Ammon's horn (tissue), 1 donor: ENCODE measurements at places on chromosomes 2 and 18.

DNA sequence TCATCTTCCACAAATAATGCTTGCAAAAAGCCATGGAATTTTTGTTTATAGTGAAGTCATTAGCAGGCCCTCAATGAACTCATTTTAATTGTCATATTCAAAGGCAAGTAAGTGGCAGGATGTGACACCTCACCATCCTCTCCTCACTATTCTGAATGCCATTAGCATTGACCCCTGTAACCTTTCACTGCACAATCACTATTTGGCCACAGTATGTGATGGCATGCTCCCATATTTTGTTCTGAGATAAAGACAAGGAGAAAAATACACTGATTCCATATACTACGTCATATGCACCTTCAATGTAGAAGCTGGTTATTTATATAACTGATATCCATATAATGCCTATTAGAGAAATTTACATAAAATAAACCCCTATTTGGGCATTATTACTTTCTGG lies 1443.2 kb downstream of the SUCLG1 start:
- no peak for DNase-seq

- no peak for DNase-seq
Observed at GRCh38 chr2:58732999-58733398, 491.9 kb upstream of the FANCL start.

- no peak for DNase-seq
Observed at GRCh38 chr2:172775319-172775718, 39.7 kb downstream of the RAPGEF4 start.

DNA sequence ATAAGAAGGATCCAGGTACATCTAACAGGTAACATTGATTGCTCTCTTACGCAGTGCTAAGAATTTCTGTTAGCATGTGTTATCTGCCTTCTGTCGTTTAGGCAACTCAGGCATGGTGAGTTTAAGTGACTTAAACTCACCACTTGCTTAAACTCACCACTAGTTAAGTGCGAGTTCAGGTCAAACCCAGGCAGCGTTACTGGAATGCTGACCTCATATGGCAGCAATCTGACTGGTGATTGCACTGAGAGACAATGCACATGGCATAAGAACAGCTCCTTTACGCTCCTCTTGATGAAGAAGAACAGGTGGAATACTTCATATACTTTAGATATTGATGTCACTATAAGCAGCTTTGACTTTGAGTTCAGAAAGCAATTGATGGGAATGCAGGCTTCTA lies 954.1 kb downstream of the SOCS6 start:
- no peak for DNase-seq

DNA sequence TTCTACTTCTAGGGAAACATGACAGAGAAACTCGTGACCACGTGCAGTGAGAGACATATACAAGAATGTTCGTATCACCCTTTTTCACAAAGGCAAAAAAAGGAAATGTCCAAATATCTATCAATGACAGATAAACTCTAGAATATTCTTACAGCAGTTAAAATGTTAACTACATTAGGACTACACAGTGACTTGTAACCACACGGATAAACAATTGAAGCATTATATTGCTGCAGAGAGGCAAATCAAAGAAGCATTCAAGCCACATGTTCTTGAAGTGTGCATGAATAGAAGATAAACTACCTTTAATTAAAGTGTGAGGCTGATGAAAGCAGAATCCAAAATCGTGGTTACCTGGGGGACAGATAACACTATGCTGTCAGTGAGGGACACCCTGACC lies 935.3 kb upstream of the KLHL29 start:
- peak; percentile 25 for DNase-seq

GRCh38 chr18:9260388-9261380 lies 73.9 kb upstream of the TWSG1 start:
- DNase-seq, result no peak

GRCh38 chr18:49360582-49360981 lies 99.9 kb downstream of the DYM start:
- DNase-seq, result no peak

GRCh38 chr2:64245631-64246030 lies 101.4 kb upstream of the PELI1 start:
- DNase-seq, result no peak

DNA sequence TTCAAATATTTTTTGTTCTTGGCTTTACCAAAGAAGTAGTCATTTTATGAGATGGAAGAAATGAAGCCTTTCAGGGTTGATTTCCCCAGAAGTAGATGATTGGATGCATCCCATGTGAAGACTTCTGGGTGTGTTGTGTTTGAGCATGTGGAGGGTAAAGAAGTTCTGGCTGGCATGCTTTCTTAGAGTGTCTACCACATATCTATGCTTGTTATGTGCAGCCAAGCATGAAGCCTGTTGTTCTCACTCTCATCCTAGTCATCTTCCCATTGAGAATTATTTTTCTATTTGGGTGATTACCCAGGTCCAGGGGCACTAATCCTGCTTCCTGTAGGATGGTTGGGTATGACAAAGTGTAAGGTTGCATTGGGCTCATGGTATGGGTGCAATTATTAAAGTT lies 472.9 kb downstream of the PTPRM start:
- DNase-seq, result no peak

DNA sequence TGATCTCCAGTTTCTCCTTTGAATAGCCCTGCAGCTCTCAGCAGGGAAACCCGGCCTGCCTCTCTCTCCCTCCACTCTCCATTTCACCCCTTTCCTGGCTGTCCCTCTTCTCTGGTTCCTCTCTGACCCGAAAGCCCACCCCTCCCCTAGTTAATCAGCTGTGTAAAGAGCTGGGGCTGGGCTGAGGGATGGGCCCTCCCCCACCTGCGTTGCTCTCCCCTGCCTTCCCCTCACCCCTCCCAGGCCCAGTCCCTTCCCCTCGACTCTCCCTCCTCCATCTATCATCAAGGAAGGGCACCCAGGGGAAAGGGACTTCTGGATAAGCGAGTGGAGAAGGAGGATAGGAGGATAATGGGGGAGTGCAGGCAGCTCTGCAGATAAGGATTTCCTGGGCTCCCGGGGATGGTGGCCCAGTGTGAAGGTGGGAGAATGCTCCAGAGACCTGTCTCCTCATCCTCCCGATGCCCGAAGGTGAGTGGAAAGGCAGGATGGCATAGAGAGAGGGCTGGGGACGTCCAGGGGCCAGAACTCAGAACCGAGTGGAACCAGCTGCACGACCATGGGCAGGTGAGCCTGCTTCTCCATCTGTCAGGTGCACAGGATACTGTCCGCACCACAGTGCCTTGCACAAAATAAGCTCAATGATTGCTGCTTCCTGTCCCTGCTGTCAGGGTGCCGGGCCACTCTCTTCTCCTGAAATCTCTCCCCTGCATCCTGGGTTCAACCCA lies 12.0 kb downstream of the SLC30A3 start:
- no peak for DNase-seq

- DNase-seq, result no peak
Observed at GRCh38 chr2:36754578-36754977, 58.1 kb downstream of the VIT start.

- DNase-seq, result no peak
Observed at GRCh38 chr2:7324706-7325105, 407.5 kb downstream of the RNF144A start.

- peak; percentile 89 for DNase-seq
Observed at GRCh38 chr2:63841254-63842022, at the start of gene UGP2. UGP2 (plus strand) TSS chr2:63841896; CDS start chr2:63842186, 290 bp downstream.

DNA sequence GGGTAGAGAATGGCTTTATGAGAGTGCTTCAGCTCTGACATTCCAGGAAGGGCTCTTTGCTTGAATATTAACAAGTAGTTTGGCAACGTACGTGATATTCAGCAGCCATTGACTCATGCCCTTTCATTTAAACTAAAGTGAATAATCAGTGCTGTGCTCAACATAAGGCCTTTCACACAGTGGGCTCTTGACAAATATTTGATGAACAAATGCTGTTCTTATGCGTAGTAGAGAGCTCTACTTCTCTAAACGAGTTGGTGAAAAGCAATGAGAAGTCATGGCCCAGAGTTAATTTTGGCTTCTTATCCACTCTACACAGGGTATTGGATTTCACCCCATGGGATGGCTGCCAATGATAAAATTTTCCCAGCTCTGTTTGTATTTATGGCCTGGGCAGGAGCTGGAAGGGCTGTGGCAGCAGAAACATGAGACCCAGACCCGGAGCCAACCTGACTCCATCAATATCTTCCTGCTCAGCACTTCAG lies 338.9 kb downstream of the CCDC85A start:
- no peak for DNase-seq

- DNase-seq, result no peak
Observed at GRCh38 chr2:47033102-47033880, 117.7 kb upstream of the MCFD2 start.

- no peak for DNase-seq
Observed at GRCh38 chr18:22136395-22136794, 33.0 kb upstream of the GATA6 start.

DNA sequence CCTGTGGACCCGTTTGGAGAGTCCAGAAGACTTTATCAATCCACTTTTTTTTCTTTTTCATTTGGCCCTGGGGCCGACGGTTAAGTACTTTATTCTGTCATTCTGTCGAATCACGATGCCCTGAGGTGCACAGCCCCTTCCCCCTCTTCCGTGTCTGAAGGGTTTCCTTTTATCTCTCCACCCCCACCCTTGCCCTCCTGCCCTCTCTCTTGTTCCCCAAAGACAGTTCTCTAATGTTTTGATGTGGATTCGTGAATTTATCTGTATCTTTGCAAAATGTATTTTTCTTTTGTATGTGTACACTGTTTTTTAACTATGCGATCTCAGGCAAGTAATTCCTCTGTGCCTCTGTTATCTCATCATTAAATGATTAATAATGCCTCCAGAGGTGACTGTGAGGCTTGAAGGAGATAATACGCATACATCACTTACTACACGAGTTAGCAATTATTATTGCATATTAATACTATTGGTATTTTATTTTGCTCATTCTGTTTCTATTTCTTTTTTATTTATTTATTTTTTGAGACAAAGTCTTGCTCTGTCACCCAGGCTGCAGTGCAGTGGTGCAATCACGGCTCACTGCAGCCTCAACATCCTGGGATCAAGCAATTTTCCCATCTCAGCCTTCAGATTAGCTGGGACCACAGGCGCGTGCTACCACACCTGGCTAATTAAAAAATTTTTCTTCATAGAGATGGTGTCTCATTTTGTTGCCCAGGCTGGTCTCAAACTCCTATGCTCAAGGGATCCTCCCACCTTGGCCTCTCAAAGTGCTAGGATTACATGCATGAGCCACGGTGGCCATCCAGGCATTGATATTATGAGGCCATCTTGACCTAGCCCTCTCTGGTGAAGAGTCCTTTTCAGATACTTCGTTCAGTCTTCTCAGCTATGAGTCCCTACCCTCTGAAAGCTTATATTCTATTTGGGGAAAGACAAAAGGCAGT lies 1.4 kb upstream of the CASP8 start:
- DNase-seq, result no peak

GRCh38 chr2:109497463-109497862 lies 116.3 kb downstream of the SEPTIN10 start:
- DNase-seq, result no peak

GRCh38 chr2:127753374-127753773 lies 52.1 kb downstream of the SFT2D3 start:
- DNase-seq, result no peak

DNA sequence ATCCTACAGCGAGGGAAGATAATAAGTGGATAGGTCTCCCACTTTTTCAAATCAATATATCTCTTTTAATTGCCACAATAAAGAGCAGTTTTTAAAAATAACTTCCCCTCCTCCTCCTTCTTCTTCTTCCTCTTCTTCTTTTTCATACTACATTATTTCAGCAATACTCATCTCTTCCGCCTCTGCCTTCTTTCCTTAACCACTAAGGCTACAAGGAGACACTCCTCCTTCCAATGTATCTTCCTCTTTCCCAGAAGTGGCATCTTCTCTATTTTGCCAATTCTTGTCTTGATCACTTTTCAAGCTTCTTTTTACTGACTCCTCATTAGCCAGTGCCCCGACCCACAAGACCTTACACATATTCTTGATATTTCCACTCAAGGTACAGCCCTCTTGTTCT lies 546.6 kb upstream of the CHAC2 start:
- no peak for DNase-seq

DNA sequence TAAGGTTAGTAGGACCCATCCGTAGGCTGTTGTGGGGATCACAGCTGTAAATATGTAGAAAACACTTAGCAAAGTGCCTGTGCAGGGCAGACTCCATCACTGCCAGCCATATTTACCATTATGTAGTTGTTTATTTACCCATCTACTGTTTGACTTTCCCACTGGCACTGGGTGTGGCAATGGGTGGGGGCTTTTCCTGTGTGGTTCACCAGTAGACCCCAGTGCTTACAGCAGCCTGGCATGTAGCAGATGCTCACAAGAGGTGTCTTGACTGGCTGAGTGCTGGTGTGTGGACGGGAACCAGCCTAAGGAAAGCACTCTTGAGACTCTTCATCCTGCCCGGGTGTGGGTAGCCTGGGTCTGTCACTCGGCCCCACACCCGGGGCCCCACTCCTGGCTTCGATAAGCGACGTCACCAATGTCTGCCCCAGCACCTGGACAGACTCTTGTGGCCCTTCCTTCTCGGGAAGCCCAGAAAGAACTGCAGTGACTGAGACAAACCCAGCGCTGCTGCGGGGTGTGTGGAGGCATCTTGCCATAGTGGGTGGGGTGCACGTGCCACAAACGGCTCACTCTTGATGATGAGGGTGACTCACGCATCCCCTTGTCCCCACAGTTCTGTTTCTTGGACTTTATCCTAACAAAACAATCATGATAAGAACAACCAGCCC lies 78.3 kb downstream of the HDAC4 start:
- DNase-seq, result no peak

GRCh38 chr2:120823551-120823950 lies 87.9 kb downstream of the GLI2 start:
- DNase-seq, result no peak

DNA sequence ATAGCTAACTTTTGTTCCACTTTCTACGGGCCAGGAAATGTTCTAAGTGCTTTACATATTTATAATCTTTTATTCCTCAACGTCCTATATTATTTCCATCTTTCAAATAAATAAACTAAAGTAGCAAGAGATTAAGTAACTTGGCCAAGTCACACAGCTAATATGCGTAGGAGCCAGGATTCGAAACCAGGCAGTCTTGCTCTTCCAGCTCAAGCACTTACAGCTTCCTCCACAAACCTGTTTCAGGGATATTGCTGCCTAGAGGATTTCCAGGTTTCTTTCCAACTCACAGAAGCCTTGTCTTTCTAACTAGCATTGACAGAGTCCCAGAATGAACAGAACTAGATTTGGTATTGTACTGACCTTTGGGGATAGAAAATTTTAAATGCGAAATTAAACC lies 102.5 kb downstream of the FIGN start:
- no peak for DNase-seq

GRCh38 chr18:49073437-49073836 lies 122.7 kb upstream of the SMAD7 start:
- DNase-seq, result no peak

GRCh38 chr18:24270358-24270936 lies 127.2 kb downstream of the OSBPL1A start:
- no peak for DNase-seq

DNA sequence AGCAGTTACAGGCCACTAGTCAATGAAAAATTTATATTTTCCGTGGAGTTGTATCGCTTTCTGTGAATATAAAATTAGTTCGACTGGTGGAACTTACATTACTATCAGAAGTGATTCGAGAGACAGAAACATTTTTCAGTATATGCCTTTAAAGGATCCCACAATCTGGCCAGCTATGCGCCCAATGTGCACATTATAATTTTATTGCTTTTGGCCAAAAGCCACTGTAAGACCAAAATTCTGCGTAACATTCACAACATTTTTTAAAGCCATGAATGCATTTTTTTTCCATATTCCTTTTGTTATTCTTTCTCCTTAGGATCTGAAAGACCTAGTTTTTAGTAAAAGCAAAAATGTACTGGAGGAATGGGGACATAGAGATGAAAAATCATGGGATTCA lies 131.0 kb upstream of the CHAC2 start:
- DNase-seq, result no peak

GRCh38 chr2:239015901-239016675 lies 168.2 kb downstream of the TWIST2 start:
- DNase-seq, result no peak

GRCh38 chr2:78351208-78351607 lies 674.3 kb upstream of the REG3G start:
- DNase-seq, result no peak
